Gastroesophageal sphincter (tissue), 4 donors: ENCODE measurements at places on chromosomes 2 and 18.
A peak's percentile ranks its signal among the peaks of the same experiment; 100 is the strongest.

GRCh38 chr2:175620106-175620505 is 382.0 kb downstream of the LNPK start:
- no peak overlapping the region for H3K4me3 ChIP-seq
- H3K4me1 ChIP-seq, result no peaks in the 10 kb centered on the region
- no peaks in the 10 kb centered on the region for H3K27me3 ChIP-seq
- no peak for ATAC-seq
- no peak overlapping the region for H3K27ac ChIP-seq
- H3K36me3 ChIP-seq, result no peaks in the 10 kb centered on the region

- ATAC-seq, result no peak
- peaks cover 8% of the 10 kb centered on the region for H3K4me1 ChIP-seq
- H3K4me3 ChIP-seq, result no peak overlapping the region
- no peaks in the 10 kb centered on the region for H3K36me3 ChIP-seq
- no peaks in the 10 kb centered on the region for H3K27me3 ChIP-seq
Measured at GRCh38 chr2:236882930-236883329, 202.8 kb upstream of the COPS8 start.

DNA sequence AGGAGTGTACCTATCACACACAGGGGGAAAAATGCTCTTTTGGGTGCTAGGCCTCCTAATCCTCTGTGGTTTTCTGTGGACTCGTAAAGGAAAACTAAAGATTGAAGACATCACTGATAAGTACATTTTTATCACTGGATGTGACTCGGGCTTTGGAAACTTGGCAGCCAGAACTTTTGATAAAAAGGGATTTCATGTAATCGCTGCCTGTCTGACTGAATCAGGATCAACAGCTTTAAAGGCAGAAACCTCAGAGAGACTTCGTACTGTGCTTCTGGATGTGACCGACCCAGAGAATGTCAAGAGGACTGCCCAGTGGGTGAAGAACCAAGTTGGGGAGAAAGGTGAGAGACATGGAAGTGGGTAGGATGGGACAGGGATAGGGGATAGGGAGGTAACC is 12.2 kb downstream of the DHRS9 start:
- ATAC-seq, result no peak
- H3K36me3 ChIP-seq, result no peaks in the 10 kb centered on the region

GRCh38 chr18:54149078-54149697 is 75.3 kb downstream of the MBD2 start:
- H3K27me3 ChIP-seq, result no peaks in the 10 kb centered on the region
- H3K4me1 ChIP-seq, result no peaks in the 10 kb centered on the region
- H3K36me3 ChIP-seq, result peaks cover 25% of the 10 kb centered on the region
- peak overlapping the region; percentile 10 for H3K27ac ChIP-seq
- ATAC-seq, result peak; percentile 68

DNA sequence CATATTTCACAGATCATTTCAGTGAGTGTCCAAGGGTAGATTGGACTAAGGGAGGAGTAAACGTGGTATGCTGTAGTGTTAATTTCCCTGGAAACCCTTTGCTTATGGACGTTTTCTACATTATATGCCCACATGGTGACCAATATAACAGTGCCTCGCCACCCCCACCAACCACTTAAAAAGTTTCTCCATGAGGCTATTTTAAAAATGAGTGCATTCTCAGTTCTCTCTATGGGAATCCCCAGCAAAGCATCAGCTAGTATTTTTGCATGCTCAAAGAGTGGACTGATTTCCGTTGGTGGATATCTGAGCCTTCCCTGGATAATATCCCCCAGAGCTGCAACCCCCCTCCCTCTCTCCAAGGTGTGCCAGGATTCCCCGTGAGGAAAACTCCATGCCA is 73.2 kb downstream of the TGFA start:
- no peak overlapping the region for H3K27ac ChIP-seq
- H3K4me3 ChIP-seq, result no peak overlapping the region
- H3K36me3 ChIP-seq, result no peaks in the 10 kb centered on the region
- H3K27me3 ChIP-seq, result peaks cover 7% of the 10 kb centered on the region
- H3K4me1 ChIP-seq, result no peaks in the 10 kb centered on the region

DNA sequence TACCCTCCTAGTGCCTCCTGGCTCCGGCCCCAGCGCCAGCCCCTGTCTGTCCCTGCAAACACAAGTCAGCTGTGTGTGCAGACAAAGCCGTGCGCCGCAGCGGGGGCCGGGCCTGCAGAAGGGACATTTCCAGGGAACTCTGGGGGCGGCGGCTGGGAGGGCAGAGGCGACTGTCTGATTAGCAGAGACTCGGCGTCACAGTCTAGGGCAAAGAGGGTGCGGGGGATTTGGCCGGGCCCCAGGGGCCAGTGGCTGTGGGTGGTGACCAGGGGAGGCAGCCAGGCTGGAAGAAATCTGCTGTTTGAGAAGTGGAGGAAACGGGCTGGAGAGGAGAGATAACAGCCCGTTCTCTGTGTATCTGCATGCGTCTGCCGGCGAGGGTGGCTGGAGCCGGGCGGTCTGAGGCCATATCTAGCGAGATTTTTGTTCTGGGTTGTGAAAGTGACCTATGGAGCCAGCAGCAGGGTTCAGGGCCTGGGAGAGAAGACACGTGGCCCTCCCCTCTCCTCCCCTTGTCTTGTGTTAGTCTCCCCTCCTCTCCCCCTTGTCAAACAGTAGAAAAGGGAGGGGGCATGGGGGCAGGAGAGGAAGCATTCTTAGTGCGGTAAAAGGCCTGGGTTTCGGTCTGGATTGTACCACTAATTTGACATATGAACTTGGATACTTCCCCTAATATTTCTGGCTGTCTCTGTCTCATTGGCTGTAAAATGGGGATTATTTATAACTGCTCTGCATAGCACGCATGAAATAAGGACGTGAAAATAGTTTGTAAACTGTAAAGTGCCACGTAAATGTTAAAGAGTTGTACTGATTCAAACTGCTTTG is 169.4 kb downstream of the SMAD7 start:
- ATAC-seq, result peak; percentile 65
- H3K36me3 ChIP-seq, result no peaks in the 10 kb centered on the region
- H3K27ac ChIP-seq, result peak overlapping the region; percentile 81
- no peak overlapping the region for H3K4me3 ChIP-seq
- H3K4me1 ChIP-seq, result peaks cover 6% of the 10 kb centered on the region

- no peak overlapping the region for H3K27ac ChIP-seq
- no peaks in the 10 kb centered on the region for H3K27me3 ChIP-seq
- ATAC-seq, result no peak
- H3K4me3 ChIP-seq, result no peak overlapping the region
- no peaks in the 10 kb centered on the region for H3K4me1 ChIP-seq
Measured at GRCh38 chr2:112201696-112202430, 53.0 kb downstream of the ZC3H8 start.

DNA sequence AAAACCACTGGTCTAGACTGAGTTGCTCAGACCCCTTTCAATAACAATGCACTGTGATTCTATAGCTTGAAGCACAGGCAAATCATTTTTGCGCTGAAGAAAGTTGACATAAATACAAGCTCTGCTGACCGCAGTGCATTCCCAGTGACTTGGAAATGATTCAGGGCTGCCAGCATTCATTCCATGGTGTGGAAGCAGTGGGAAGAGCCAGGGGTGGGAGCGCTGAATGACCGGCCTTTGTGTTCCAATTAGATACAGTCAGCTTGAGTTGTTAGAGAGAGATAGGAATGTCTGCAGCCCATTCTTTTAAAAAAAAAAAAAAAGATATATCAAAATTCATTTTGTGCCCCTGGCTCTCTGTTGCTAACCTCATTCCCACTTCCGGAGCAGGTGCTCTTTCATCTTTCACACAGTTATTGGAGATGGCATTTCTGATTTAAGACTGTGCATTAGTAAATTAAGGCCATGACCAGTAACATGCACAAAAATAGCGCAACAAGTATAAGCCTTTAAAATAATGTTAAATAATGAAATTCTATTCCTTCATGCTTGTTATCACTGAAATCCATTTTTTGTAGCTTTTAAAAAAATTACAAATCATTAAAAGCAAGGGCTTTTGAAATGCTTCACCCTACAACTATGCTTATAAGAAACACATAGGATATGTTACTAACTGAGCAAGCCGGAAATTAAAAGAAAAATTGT is 59.4 kb upstream of the CTLA4 start:
- no peaks in the 10 kb centered on the region for H3K27me3 ChIP-seq
- no peak overlapping the region for H3K4me3 ChIP-seq
- H3K4me1 ChIP-seq, result no peaks in the 10 kb centered on the region
- no peak overlapping the region for H3K27ac ChIP-seq
- H3K36me3 ChIP-seq, result no peaks in the 10 kb centered on the region

- peaks cover 73% of the 10 kb centered on the region for H3K4me1 ChIP-seq
- peak overlapping the region; percentile 74 for H3K4me3 ChIP-seq
- H3K27ac ChIP-seq, result peak overlapping the region; percentile 93
- peak; percentile 82 for ATAC-seq
- H3K27me3 ChIP-seq, result no peaks in the 10 kb centered on the region
Measured at GRCh38 chr2:33134086-33134771, 187.5 kb downstream of the LTBP1 start.
